ENCODE measurements at places on chromosomes 3 and 15. TPM values are rescaled to one million over a fixed set of nuclear protein-coding genes. Genes with fewer than 3 reads are reported as not detected.

DNA sequence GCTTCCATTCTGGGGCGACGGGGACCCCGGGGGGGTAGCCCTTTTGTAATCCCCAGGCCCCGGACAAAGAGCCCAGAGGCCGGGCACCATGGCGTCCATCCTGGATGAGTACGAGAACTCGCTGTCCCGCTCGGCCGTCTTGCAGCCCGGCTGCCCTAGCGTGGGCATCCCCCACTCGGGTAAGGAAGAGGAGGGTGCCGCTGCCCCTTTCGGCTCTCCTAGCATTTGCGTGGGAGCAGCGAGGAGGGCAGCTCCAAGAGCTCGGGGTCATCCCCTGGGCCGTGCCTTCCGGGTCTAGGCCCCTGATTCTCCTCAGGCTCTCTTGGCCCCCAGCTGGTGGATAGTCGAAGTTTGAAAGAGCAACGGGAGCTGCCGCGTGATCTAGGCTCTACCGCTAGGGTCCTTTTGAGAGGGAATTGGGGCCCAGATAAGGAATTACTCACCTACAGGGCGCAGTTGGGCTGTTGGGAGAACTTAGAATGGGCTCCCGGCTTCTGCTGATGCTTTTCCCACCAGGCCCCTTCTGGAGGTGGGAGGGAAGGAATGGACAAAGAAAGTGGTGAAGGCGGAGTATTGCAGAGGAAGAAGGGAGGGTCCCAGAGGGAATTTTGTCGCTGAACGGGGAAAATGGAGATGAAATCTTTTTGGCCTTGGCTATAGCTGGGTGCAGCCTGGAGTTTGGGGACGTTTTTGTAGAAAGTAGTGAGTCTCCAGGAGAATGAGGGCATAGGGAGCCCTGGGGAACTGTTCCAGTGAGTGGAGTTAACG, 615 bp downstream of the VPS18 start:
- peak; percentile 95 for DNase-seq

Gene LRRC34
- total RNA-seq: 2.2 TPM

GRCh38 chr3:51982838-51983577, at the start of gene ACY1:
Gene ACY1 (plus strand): TSS chr3:51983535. CDS start chr3:51984065, 530 bp downstream.
- DNase-seq: peak; percentile 100

DNA sequence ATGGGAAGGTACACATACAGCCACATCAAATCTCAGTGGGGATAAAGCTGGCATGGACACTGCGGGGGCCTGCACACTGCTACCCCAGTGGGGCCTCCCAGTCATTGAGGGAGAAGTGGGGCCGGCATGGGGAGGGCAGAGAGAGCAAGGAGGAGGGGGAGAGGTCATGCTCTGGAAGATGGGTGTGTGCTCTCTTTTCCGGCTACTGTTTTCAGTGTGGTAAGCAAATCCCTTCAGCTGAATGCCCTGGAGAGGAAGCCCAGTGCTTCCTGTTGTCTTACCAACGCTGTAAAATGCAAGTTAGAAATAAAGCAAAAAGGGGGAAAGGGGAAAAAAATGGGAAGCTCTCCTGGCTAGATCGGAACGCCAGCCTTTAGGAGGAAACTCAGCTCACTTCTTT, 30.8 kb downstream of the NRROS start:
- peak; percentile 67 for DNase-seq

- no peak for DNase-seq
Observed at GRCh38 chr3:8702560-8702959, 31.0 kb upstream of the CAV3 start.

Gene WDR49
- total RNA-seq: under 0.01 TPM

Gene GHSR
- not detected for total RNA-seq

Gene SLC24A1
- total RNA-seq: 11.8 TPM

GRCh38 chr3:46580675-46581074, 14.6 kb upstream of the LRRC2 start:
- DNase-seq: no peak

GRCh38 chr15:39174332-39174731, 406.5 kb upstream of the THBS1 start:
- DNase-seq: no peak

- no peak for DNase-seq
Observed at GRCh38 chr3:63654931-63655330, 2.5 kb downstream of the SNTN start.

Gene MEX3B
- total RNA-seq: 11.2 TPM

- DNase-seq: no peak
Observed at GRCh38 chr3:23611737-23612295, 193.9 kb upstream of the UBE2E1 start.

Gene DOCK3
- 0.36 TPM for total RNA-seq

GRCh38 chr15:60917461-60918145, 311.5 kb downstream of the RORA start:
- DNase-seq: no peak

Gene ECE2
- not detected for total RNA-seq

DNA sequence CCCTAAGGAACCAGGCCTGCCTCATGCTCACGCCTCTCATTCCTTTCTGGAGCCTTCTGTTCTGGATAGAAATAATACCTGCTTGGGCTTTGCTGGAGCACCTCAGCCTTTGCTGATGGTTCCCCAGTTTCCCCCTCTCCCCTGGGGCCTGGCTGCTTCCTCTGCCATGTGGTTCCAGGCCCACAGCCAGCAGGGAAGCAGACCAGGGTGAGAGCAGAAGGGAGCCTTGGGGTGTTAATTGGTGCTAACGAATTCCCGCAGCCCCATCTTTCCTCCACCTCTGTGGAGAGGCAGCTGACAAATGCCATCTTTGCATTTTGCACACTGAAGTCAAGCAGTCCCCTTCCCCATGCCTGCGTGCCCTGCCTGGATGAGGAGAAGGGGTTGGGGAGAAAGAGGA, 13.1 kb upstream of the CORO2B start:
- no peak for DNase-seq

Measured in osteoblast (primary cell).